Substantia nigra (tissue), 51 donors: ENCODE measurements at places on chromosomes 13 and 19.

DNA sequence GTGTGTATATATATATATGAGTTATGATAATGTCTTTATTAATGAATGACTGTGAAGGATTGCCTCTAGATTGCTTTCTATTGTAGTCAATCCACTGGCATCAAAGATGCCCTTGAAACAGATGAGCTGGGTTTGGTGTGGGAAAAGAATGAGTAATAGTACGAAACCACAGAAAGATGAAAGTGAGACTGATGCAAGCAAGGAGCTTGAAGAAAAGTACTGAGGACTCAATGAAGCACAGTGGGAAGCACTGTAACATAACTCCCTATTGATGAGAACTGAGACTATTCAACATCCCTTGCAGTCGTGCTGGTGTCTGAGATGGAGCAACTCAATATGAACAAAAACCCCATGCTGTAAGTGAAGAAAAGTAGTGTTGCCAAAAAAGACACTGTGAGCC, 1794.2 kb downstream of the SLITRK5 start:
- DNase-seq, result no peak

DNA sequence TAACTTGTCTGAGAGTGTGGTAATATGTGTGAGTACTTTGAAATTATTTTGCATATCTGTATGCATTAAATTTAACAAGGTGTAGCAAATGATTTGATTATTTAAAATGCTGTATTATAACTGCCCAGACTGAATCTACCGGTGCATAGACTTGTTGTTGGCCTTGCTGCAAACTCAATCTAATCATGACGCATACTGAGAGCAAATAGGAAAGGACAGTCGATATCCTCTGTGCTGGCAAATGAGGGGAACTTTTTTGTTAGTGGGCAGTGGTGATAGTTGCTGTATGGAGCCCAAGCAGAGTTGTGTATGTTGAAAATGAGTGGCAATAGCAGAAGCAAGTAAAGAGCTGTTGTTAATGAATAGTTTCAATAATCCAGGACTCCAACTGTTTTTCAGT, 127.4 kb downstream of the LMO7 start:
- DNase-seq, result no peak

DNA sequence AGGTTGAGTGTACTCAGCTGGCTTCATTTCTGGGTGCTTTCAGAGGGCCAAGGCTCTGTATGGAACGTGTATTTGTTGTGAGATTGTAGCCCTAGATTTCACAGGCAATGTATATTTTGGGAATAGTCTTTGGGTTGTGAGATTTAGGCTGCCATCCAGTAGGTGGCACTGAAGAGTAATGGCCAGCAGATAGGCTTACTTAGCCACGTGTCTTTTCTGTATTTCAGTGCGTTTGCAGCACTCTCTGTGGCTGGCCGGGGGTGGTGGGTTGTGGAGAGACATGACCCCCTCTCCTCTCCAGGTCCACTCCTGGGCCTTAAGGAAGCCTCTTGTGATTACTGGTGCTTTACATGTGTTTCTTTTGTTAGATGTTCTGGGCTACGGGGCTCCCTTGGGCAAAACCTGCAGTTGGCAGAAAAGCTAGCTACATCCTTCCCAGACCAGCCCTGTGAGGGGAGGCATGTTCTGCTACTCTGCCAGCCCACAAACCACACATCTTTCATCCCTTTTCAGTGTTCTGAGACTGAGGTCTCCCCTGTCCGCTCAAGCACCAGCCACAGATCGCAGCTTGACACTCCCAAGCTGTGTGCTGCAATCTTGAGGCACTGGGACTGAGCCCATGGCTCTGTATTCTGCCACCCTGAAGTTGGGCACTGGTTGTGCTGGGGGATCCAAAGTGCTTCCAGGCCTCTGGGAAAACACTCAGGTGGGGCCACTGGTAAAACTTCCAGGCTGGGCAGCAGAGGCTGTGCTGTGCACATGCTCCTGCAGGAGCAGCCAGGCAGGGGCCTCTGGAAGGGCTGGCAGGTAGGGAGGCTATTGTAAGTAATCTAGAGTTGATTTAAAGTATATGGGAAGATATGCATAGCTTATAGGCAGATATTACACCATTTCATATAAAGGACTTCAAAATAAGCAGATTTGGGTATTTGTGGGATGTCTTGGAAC, 1096.8 kb upstream of the PCDH20 start:
- no peak for DNase-seq

DNA sequence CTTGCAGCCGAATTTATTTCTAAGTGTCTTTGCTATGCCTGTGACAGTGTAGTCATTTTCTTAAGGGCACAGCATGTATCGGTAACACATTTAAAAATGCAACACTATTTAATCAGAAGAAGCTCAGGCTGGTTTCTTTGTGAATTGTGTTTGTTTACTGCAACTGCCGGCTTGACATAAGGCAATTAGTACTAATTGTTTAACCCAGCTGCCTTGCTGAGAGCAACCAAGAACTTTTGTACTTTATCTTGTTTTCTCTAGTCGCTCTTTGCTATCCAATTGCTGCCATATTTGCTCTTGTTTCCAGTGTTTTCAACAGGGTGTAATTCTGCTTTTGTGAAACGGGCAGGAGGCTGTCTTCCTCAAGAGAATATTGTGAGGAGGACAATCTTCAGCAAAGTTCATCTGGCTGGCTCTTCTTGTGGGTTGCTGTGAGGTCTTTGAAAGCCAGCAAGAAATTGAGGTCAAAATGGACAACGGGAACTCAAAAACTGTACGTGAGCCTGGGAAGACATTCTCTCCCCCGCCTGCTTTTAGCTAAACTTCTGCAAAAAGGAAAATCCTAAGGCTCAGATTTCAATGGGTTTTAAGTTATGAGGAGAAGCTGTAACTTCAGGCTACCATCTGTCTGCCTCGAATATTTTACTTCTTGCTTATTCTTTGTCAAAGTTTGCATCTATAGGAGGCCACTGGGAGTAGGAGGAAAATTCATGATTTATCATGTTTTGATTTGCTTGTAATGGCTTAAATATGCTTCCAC, 75.8 kb upstream of the TSHZ3 start:
- DNase-seq, result no peak

- no peak for DNase-seq
Observed at GRCh38 chr19:50003810-50004419, 21.3 kb downstream of the VRK3 start.

DNA sequence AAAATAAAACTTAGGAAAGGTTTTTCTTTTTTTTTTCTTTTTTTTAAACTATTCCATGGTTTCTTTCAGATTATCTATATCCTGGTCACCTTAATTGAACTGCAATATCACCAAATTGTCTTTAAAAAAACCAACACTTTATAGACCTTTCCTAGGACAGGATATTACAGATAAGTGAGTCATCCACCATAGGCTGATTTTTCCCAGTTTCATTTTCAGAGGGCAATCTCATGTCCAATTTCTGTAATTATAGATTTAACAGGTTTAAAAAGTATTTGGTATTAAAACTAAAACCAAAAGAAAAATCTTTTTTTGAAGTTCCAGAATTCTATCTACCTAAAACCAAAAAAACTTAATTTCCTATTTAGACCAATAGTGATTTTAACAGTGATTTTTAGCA, 13.2 kb downstream of the SPART start:
- DNase-seq, result no peak

DNA sequence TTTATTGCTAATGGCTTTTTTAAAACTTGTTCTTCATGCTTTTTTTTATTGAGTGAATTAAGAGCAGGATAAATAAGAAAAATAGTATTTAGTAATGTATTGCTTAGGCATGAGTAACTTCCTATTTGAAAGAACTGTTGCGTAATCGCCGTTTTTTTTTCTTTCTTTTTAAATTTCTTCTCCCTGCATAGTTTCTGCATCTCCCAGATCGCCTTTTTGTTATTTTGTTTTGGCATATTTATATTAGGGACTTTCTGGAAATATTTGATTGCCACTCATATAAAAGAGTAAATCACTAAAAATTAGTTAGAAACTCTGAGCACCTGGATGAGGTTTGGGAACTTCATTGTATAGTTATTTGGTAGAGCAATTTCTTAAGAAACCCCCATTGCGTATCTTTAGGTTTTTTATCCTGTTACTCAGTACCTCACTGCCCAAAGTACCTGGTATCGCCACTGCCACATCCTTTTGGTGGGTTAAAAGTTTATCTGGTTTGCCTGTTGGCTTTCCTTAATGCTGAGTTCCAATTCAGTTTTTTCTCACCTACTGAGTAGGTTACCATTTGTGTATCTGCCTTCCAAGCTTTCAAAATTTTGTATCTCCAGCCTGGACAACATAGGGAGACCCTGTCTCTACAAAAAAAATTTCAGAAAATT, 36.2 kb upstream of the LPAR6 start:
- DNase-seq, result no peak

- no peak for DNase-seq
Observed at GRCh38 chr19:43367822-43368221, 14.3 kb downstream of the CD177 start.

DNA sequence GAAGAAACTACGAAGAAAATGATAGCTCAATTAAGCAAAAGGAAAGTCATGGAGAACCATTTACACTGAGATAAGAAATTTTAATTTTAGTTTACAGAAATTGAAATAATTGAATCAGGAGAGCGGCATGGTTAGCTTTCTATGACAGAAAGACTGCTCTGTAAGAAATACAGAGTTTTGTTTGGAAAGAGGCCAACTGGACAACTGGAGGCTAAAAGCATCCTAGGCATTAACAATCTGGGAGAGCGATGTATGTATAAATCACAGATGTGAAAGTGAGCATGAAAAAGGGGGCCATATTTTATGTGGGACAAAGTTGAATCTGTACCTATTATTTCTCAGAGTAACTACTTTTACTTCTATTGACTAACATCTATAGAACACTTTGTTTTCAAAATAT, 1608.8 kb upstream of the PCDH20 start:
- DNase-seq, result no peak

- no peak for DNase-seq
Observed at GRCh38 chr13:33284916-33285315, 639 bp downstream of the STARD13 start.

GRCh38 chr13:71830736-71831135, 36.3 kb downstream of the DACH1 start:
- no peak for DNase-seq

- no peak for DNase-seq
Observed at GRCh38 chr13:25756912-25757311, 294.9 kb downstream of the SHISA2 start.

- no peak for DNase-seq
Observed at GRCh38 chr13:52845766-52846566, 2.5 kb downstream of the PCDH8 start.

GRCh38 chr13:114313061-114313860, 1.0 kb upstream of the CHAMP1 start:
- DNase-seq, result no peak

GRCh38 chr13:62482351-62482750, 1066.7 kb upstream of the PCDH20 start:
- DNase-seq, result no peak

- DNase-seq, result no peak
Observed at GRCh38 chr13:41655997-41656396, 198.6 kb downstream of the RGCC start.

DNA sequence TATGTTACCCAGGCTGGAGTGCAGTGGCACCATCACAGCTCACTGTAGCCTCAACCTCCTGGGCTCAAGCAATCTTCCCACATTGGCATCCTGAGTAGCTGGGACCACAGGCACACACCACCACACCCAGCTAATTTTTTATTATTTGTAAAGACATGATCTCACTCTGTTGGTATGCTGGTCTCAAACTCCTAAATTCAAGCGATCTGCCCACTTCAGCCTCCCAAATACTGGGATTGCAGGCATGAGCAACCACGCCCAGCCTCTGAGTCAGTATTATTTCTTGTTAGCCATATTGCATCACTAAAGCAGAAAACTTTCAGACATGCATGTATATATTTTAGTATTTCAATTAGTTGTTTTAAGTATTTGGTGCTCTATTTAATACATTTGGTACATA, 376.4 kb downstream of the GPC6 start:
- DNase-seq, result no peak

DNA sequence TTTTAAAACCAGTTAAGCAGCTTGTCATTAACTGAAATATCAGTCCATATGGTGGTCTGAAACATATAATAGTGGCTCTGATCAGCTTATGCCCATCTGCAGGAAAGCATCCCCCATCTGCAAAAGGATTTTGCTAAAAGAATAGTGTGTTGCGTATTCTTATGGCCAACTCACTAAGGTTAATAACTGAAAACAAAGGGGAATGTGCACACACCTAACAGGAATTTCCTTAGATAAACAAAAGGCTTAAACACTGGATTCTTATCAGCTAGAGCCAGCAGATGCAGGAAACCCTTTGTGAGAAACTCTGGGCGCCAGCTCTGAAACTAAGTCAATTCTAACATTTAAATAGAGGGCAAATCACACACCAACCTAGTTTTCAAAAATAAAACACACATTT, 22.1 kb downstream of the VPS36 start:
- DNase-seq, result no peak

DNA sequence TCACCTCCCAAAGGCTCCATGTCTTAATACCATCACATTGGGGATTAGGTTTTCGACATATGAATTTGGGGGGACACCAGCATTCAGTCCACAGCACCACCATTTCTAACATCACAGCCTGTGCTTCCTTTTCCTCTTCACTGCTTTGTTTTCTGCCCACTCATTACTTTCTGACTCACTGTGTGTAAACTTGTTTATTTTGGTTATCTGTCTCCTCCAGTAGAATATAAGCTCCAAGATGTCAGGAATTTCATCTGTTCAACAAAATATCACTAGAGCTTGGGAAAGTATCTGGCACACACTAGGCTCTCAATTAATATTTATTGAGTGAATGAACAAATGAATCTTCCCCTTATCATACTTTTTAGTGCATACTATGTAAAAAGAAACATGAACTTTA, 152.0 kb downstream of the NUFIP1 start:
- DNase-seq, result no peak
